Stomach (tissue), 19 donors: ENCODE measurements at places on chromosomes 6 and 20. TPM values are rescaled to one million over a fixed set of nuclear protein-coding genes. Genes with fewer than 3 reads are reported as not detected.

- no peak overlapping the region for H3K4me3 ChIP-seq
- H3K36me3 ChIP-seq = no peaks in the 10 kb centered on the region
- H3K4me1 ChIP-seq = no peaks in the 10 kb centered on the region
- H3K27me3 ChIP-seq = no peaks in the 10 kb centered on the region
- H3K27ac ChIP-seq = no peak overlapping the region
- DNase-seq = peak; percentile 17
Observed at GRCh38 chr6:103797738-103798137, 1062.0 kb downstream of the HACE1 start.

DNA sequence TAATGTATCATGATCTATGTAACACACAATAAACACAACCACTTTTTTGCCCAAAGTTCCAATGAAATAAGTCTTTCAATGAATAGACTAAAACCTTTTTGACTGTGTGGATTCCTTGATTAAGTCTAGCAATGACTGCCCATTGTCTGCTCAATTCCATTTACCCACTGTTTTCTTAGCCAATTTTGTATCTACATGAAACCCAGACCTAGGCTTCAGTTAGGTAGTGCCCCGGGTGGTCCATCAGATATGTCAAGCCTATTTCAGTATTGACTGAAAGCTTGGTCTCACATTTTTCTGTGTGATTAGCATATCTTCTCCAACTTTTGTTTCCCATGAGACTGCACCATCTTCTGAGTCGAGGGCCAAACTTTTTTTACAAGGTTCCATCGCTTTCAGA lies 615.0 kb downstream of the C6orf118 start:
- no peak overlapping the region for H3K27ac ChIP-seq
- no peak overlapping the region for H3K4me3 ChIP-seq
- H3K27me3 ChIP-seq = no peaks in the 10 kb centered on the region
- H3K36me3 ChIP-seq = no peaks in the 10 kb centered on the region

DNA sequence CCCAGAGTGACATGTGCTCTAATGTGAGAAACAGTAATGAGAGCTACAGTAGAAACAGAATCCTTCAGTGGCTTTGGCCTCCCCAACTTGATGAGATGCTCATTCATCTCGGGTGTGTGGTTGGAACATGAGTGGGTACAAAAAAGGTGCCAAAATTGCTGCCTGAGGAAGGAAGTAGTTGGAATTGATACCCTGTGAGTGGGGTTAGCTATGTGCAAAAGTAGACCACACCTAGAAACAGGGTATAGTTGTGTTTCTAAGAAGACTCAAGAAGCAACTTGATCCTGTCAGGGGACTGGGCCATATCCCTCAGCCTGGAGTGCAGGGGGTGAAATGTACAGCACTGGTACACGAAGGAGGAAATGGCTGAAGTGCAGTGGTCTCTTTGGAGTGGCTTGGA lies 206.4 kb upstream of the SUPT3H start:
- peaks cover 3% of the 10 kb centered on the region for H3K4me1 ChIP-seq
- DNase-seq = no peak
- no peak overlapping the region for H3K27ac ChIP-seq
- no peaks in the 10 kb centered on the region for H3K36me3 ChIP-seq

DNA sequence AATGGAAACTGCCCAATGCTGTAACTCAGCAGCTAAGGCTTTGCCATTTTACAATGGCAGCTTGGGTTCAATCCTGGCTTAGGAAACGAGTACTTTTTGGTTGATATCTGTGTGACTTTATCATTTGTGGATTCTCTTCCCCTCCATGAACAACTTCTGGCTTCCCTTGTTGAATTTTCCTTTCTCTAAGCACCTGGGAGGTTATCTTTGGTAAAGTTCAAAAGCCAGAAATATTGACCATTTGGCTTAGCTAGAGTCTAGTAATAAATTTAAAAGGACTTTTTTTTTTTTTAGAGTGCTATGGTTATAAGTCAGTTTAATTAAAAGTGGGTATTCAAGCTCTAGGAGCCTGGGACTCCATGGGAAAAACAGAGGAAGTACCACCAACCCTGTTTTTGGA lies 31.7 kb upstream of the TPD52L1 start:
- H3K27ac ChIP-seq = no peak overlapping the region
- H3K27me3 ChIP-seq = no peaks in the 10 kb centered on the region
- no peaks in the 10 kb centered on the region for H3K4me1 ChIP-seq
- no peaks in the 10 kb centered on the region for H3K36me3 ChIP-seq

DNA sequence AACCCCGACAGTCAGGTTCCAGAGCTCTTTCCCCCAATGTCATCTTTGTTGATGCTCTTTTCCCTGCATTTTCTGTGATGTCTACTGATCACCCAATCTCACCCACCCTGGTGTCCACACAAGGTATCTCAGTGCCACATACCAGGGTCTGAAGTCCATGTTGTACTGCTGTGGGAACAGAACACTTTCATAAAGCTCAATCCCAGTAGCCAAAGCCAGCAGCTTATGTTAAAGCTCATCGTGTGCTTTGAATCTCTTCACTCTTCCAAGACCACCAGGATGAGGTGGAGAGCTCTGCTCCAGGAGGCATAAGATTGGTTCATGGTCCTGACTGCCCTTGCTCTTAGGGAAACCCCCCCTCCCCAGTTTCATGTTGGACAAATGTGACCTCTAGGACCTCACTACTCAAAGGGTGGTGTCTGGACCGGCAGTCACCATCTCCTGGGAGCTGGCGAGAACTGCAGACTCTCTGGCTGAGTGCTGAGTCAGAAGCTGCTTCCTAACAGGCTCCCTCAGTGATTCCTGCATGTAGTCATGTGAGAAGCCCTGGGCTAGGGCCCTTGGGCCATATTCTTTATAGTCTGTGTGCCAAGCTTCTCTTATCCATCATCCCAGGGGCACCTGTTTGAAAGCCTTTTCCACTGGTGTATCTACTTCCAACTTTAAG lies 13.4 kb upstream of the CPNE5 start:
- peak overlapping the region; percentile 75 for H3K27ac ChIP-seq
- peaks cover 5% of the 10 kb centered on the region for H3K36me3 ChIP-seq
- peaks cover 51% of the 10 kb centered on the region for H3K4me1 ChIP-seq
- no peak overlapping the region for H3K4me3 ChIP-seq
- no peak for DNase-seq

THEMIS gene
- not detected for total RNA-seq

PEX7 gene
- 14.3 TPM for total RNA-seq

HTR1E gene
- total RNA-seq = not detected
